Spleen (tissue), 13 donors: ENCODE measurements at places on chromosomes 5 and 9. TPM values are rescaled to one million over a fixed set of nuclear protein-coding genes. Genes with fewer than 3 reads are reported as not detected.

GRCh38 chr9:29348999-29349398 is 1775.7 kb upstream of the C9orf72 start:
- H3K27me3 ChIP-seq: no peaks in the 10 kb centered on the region
- no peak overlapping the region for H3K4me3 ChIP-seq
- no peaks in the 10 kb centered on the region for H3K4me1 ChIP-seq
- no peak overlapping the region for H3K27ac ChIP-seq
- H3K36me3 ChIP-seq: no peaks in the 10 kb centered on the region

DNA sequence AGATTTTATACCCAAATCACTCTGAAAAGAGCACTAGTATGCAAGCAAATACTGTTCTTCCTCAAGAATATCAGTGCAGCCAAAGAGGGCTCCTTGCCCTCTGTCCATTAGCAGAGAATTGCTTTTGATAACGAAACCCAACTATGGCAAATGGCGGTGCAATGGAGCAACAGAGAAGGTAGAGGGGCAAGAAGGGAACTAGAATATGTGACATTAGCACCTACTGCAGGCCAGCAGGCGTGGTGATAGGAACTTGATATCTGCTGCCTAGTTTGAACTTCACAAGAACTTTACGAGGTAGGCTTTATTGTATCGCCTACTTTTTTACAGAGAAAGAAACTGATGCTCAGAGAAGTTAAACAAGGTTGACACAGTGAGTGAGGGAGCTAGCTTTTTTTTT is 66.1 kb downstream of the APBA1 start:
- no peak overlapping the region for H3K4me3 ChIP-seq
- no peaks in the 10 kb centered on the region for H3K4me1 ChIP-seq
- no peaks in the 10 kb centered on the region for H3K27me3 ChIP-seq
- no peak for DNase-seq
- no peaks in the 10 kb centered on the region for H3K36me3 ChIP-seq

- H3K27me3 ChIP-seq: no peaks in the 10 kb centered on the region
- no peak for DNase-seq
- H3K27ac ChIP-seq: no peak overlapping the region
- H3K4me3 ChIP-seq: no peak overlapping the region
- H3K36me3 ChIP-seq: no peaks in the 10 kb centered on the region
Observed at GRCh38 chr9:86794391-86795046, 152.8 kb downstream of the GAS1 start.

- no peaks in the 10 kb centered on the region for H3K4me1 ChIP-seq
- H3K36me3 ChIP-seq: no peaks in the 10 kb centered on the region
- DNase-seq: no peak
- H3K27ac ChIP-seq: no peak overlapping the region
Observed at GRCh38 chr9:135163023-135163780, 75.7 kb downstream of the OLFM1 start.

- no peak overlapping the region for H3K4me3 ChIP-seq
- no peaks in the 10 kb centered on the region for H3K4me1 ChIP-seq
- DNase-seq: no peak
- H3K27ac ChIP-seq: no peak overlapping the region
- no peaks in the 10 kb centered on the region for H3K36me3 ChIP-seq
- H3K27me3 ChIP-seq: no peaks in the 10 kb centered on the region
Observed at GRCh38 chr5:73619606-73620333, 6.2 kb upstream of the ARHGEF28 start.

DNA sequence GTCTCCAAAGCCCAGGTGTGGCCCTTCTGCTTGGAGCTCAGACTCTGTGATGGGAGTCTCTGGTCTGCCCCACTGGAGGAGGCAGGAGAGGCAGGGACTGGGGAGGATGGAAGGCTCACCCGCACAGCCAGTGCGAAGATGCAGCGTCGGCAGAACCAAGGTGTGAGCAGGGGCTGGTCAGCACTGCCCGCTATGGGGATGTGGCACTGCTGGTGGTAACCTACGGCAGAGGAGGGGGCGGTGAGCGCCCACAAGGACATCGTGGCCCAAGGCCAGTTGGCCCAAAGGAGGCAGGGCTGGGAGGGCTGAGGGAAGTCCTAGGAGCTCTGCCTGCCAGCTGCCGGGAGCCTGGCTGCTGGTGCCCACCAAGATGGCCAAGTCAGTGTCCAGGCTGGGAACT is 7.3 kb downstream of the PHF19 start:
- peaks cover 2% of the 10 kb centered on the region for H3K36me3 ChIP-seq
- H3K27me3 ChIP-seq: no peaks in the 10 kb centered on the region
- peak; percentile 89 for DNase-seq
- H3K4me3 ChIP-seq: no peak overlapping the region

GRCh38 chr9:15738011-15738410 is 185.2 kb downstream of the CCDC171 start:
- H3K27ac ChIP-seq: no peak overlapping the region
- H3K27me3 ChIP-seq: no peaks in the 10 kb centered on the region
- no peaks in the 10 kb centered on the region for H3K36me3 ChIP-seq
- H3K4me1 ChIP-seq: no peaks in the 10 kb centered on the region
- DNase-seq: no peak

The OR13C9 gene
- total RNA-seq: not detected

The RNF20 gene
- total RNA-seq: 36.6 TPM

The FAM240B gene
- not detected for total RNA-seq
